ENCODE measurements at places on chromosomes 1 and 21.

DNA sequence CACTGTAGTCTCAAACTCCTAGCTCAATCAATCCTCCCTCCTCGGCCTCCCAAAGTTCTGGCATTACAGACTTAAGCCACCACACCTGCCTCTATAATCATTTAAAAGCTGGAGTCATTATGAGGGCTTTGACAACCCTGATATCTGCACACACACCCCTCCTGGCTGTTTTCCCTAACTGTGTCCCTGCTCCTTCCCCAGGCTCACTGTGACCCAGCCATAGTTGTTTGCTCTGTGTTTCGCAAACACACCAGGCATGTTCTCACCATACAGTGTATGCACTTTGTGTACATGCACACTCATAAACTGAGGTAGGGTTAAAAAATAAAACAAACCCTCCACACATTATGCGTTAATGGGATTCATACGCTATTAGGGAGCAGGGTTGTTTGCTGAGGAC lies 21.8 kb upstream of the IL20 start:
- DNase-seq, result no peak

DNA sequence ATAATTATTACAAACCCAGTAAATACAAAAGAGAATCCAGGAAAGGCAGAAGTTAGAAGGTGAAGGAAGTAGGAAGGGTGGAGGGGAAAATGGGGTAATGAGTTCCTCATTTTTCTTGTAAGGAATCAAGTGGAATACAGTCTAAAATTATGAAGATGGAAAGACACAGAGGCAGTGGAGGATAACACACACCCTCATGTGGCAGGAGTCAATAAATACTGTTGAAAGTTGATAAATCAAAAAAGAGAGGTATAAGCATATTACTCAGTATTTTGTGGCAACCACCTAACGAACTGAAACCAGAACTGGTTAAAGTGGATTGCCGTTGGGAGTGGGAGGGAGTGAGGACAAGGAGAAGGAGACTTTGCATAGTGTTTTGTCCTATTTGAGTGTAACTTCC lies 78.6 kb upstream of the SLC44A3 start:
- no peak for DNase-seq

DNA sequence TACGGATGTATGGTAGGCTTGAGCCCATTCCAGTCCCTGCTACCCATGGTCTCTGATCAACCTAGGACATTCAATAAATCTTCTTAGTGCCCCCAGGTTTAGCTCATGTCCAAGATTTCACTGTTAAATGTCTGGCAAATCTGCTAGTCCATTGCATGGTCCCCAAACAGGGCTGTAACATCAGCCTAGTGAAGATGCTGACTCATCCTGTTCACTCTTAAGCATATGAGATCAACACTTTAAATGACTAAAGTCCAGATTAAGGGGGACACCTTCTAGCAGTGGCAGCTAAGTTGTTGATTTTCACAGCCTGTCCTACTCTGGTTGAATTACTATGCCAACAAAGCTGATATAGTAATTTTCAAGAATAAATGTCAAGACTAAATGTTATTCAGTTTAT lies 46.5 kb upstream of the NUF2 start:
- DNase-seq, result no peak

- no peak for DNase-seq
Measured at GRCh38 chr1:108045460-108045859, 80.5 kb upstream of the VAV3 start.

GRCh38 chr1:44581205-44581604 lies 93.1 kb downstream of the TMEM53 start:
- DNase-seq, result no peak

- no peak for DNase-seq
Measured at GRCh38 chr1:116870300-116870699, 39.4 kb upstream of the PTGFRN start.

GRCh38 chr21:14838400-14838799 lies 226.4 kb downstream of the NRIP1 start:
- DNase-seq, result no peak

DNA sequence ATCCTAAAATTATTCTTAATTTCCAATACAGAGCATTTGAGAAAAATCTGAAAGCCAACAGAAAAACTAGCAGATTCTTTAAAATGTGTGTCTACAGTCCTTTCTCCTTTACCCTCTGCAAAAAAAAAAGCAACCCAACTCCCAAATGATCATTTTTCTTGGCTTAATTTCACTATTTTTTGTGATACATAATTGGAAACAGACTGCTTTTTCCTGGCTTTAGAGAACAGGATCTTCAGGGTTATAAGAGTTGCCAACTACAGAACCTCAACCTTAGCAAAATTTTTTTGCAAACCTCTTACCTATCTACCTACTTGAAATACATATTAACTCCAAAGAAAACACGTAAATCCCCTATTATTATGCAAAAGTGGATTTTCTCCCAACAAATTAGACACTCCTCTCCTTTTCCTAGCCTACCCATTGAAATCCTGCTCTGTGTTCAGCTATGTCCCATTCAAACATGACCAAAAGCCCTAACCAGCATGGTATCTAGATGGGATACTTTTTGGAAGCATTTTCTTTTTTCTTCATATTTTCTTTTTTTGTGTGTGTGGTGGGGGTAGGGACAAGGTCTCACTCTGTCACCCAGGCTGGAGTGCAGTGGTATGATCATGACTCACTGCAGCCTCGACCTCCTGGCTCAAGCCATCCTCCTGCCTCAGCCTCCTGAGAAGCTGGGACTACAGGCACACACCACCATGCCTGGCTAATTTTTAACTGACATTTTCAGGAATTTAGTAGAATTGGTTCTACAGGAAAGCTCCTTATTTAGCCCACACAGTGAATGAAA lies 9.0 kb downstream of the TGFBR3 start:
- no peak for DNase-seq

- no peak for DNase-seq
Measured at GRCh38 chr1:54546651-54547401, 1.2 kb upstream of the ACOT11 start.

DNA sequence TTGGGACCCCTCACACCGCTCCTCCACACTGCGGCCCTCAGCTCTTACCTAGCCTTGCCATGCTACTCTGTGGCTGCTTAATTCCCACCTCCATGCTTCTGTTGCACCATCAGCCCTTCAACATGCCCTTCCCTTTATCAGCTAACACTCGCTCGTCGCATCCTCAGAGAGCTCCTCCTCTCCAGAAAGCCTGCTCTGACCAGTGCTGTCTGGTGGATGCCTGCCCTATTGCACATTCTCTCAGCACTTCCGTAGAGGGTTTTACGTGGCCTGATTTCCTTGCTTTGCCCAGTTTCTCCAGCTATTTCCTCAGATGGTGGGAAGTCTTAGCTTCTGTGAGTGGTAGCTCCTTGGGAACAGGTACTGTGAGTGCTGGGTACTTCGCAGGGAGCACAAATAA lies 10.3 kb upstream of the LAD1 start:
- DNase-seq, result no peak

DNA sequence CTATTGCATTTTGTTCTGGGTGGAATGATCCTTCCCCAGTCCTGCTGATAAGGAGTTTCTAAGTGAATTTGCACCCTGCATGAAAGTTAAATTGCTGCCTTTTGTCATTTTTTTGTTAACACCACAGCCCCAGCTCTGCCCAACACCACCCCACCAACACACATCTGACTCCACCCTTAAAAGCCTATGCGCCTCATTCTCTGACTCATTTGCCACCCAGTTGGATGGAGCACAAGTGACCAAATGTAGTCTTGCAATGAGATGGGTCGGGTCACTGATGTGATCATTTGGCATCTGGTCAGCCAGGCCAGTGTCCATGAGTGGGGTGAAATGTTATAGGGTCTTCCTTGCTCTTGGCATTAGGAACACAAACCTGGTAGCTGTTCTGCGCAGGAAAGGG lies 256.8 kb downstream of the KAZN start:
- no peak for DNase-seq
